ENCODE measurements at places on chromosomes 4 and X.

GRCh38 chr4:53716471-53717063 lies 125.3 kb upstream of the LNX1 start:
- DNase-seq, result no peak

DNA sequence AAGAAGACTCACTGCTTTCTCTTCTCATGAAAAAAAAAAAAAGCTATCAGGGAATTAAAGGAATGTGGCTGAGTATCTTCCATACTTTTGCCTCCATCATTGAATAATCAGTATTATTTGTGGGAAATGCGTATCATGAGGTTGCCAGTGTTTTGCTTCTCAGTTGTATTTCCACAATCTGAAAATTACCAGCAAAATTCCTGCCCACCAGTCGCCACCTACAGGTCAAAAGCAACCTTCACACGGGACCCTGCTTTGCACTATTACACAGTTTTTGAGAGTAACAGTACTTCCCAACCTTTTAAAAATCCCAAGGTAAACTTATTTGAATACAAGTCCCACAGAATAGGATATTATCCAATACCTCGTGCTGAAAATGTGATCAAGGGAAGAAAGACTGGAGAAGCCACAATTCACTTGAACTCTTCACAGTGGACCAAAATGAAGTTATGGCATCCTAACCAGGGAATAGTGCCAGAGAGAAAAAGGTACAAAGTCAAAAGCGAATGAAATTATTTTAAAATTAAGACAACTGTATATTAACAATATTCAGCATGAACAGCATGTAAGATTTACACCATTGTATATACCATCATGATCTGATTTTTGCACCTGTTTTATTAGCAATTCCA lies 30.4 kb downstream of the PGRMC1 start:
- DNase-seq, result no peak

DNA sequence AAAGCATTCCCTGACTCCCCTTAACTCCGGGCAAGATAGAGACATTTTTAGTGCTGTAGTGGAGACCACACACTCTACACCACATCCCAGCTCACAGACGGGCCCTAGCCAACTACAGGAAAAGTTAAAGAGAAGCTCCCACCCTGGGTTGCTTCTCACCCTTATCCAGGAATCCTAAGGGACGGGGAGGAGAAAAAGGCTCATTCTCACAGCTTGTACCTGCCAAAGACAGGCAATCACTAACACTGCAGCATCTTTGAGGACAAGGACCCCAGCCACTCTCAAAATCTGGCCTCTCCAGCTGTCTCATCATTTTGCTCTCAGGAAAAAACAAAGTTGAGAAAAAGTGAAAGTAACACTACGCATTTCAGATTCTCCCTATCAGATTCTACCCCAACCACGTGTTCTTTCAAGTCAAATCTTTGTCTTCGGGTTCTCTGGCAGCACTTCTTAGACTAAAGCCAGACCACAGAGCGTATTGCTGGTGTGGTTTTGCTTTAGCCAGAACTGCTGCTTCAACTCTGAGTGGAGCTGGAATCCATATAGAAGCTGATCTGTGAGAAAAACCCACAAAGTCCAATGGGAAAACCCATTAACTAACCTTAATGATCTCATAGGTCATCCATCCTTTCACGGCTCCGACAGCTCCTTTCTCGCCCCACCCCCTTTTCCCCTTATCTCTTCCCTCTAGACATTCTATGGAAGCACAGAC lies 605.9 kb upstream of the DIPK2B start:
- no peak for DNase-seq

- DNase-seq, result no peak
Measured at GRCh38 chrX:2756548-2756947, 4.7 kb downstream of the XG start.

DNA sequence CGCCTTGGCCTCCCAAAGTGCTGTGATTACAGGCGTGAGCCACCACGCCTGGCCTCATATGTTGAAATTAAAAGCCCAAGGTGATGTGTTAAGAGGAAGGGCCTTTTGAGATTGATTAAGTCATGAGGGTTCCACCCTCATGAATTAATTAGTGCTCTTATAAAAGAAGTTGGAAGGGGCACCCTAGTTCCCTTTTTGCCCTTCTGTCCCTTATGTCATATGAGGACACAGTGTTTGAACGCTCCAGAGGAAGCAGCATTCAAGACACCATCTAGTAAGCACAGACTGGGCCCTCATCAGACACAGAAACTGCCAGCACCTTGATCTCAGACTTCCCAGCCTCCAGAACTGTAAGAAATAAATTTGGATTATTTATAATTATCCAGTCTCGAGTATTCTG lies 5.1 kb upstream of the APLN start:
- DNase-seq, result no peak

DNA sequence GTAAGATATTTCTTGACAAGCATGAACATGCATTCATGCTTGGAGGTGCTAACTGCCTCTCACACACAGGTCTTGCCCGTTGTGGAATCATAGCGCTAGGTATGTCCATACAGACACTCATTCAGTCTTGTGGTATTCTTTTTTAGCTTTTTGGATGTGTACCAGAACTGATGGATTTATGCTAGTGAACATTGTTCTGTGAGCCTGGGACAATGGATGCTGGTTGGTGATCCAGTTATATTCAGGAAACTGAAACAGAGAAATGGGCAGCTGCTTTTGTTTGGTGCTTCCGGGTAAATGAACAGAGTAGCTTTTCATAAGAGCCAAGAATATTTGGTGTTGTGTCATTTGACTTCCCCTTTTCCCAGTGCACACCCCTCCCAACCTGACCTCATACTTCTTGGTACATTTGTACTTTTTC lies 78.9 kb upstream of the SLC4A4 start:
- no peak for DNase-seq

DNA sequence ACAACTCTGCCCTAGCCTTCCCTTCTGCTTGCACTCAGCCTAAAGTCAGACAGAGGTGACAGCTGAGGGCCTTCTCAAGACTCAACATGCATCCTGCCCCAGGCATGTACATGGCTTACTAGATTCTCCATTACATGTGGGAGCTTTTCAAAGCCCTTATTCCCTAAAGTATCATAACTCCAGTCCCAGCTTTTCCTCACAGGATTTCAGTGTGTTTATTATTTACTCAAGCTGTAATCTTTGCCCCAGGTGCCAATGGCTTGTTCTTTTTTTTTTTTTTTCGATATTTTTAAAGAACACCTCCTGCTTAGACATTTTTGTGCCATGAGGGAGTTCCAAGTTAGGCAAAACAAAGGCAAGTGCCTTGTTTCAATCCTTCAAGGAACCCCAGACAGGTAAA lies 154.0 kb upstream of the RADX start:
- DNase-seq, result no peak

DNA sequence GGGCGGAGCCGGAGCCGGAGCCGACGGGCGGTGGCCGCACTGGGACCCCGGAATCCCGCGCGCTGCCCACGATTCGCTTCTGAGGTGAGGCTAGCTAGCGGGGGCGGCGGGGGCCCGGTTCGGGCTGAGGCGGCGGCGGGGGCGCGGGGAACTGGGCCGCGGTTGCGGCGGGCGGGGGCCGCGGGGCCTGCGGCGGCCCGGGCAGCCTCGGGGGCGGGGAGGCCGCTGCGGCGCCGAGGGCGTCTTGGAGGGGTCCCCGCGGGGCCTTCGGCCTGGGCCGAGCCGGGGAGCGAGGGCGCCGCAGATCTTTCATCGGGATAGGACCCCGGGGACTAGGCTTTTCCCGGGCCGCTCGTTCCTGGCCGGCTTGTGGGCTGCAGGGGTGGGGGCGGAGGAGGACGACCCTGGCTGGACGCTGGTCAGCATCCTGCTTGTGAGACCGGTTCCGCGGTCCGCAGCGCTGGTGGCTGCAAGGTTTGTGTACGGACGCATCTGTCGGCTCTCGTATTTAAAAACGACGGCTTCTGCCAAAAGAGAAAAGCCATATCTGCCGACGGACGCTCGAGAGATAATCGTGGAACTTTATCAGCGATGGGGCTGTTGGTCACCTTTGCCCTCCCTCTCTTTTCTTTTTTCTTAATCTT lies 419 bp downstream of the ADD1 start:
- no peak for DNase-seq

DNA sequence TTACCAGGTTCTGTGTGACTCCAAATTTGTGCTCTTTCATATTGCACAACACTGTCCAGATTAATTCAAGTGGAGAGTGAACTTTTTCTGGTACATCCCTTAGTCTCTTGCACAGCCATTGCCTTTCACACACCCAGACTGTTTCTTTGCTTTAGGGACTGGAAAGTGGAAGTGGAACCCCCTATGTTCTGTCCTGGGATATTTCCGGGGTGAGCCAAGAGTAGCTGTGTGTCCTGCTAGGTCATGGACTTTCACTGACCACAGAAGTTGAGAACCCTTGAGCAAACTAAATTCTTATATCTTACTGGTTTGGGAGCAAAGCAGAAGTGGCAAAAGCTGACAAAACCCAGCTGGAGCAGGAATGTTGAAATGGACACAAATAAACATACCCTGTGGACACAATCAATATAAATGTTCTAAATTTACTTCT lies 10.3 kb upstream of the VSIG4 start:
- DNase-seq, result no peak

GRCh38 chrX:8984231-8984630 lies 49.7 kb downstream of the FAM9B start:
- DNase-seq, result no peak

GRCh38 chrX:33725535-33726210 lies 406.4 kb downstream of the FAM47A start:
- no peak for DNase-seq

DNA sequence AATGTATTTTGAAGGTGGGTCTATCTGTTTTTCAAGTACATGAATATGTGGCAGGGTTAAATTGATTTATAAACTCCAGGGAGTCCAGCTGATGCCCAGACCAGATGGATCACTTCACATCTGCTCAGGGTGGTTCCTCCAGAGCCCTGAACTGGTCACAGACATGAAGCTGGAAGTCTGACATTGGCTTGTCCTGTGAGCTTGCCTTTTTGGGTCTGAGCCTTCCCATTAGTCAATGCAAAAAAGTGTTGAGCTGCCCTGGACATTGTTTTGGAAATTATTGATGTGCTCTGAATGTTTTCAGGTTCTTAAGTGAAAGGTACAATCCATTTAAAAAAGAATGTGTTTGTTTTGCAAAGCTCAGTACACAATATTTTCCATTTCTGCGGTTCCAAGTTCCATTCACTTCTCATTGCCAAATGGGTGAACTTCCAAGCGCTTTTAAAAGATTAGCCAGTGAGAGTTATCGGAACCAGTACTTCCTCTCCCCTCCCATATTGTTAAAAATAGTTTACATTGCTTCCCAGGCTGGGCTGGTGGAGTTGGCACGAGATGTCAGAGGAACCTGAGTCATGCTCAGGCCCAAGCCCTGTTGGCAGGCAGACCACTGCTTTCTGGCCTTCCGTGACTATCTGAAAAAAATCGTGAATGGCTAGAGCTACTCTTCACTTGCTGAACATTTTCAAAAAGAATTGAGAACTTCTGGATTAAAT lies 52.1 kb downstream of the PDGFRA start:
- no peak for DNase-seq

DNA sequence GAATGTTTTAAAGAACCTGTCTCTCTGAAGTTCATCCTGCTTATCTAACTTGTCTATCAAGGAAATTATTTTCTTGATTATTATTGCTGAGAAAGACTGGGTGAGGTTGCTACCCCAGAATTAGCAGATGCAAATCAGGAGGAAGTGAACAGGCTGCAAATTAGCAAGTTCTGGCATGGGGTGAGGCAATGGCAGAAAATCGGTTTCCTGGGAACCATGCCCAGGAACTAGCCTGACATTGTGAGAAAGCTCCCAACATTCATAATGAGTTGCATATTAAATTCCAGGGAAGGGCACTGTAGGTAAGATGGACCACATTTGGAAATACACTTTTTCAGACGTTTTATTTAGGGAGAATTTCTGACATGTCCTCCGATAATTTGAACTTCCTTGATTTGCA lies 11.6 kb downstream of the ARSF start:
- DNase-seq, result peak; percentile 13

- DNase-seq, result no peak
Measured at GRCh38 chr4:14303856-14304255, 676.3 kb upstream of the BOD1L1 start.

DNA sequence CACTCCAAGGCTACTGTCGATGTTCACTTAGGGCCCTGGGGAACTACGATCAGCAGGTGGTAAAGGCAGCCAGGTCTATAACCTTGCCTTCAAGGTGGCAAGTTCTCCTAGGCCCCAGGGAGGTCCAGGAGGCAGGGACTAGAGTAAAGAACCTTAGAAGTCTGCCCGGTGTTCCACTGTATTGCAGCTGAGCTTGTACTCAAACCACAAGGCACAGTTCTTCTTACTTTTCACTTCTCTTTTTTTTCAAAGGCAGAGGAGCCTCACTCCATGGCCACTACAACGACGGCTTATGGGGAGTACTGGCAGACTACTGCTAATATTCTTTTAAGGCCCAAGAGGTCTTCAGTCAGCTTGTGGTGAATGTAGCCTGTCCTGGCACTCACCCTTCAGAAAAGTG lies 78.8 kb upstream of the GPR174 start:
- DNase-seq, result no peak

DNA sequence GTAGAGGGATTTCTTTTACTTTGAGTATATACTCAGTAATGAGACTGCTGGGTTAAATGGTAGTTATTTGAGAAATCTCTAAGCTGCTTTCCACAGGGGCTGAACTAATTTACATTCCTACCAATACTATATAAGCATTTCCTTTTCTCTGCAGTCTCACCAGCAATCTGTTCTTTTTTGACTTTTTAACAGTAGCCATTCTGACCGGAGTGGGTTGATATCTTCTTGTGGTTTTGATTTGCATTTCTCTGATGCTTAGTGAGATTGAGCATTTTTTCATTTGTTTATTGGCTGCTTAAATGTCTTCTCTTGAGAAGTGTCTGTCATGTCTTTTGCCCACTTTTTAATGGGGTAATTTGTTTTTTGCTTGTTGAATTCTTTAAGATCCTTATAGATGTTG lies 43.3 kb downstream of the SPCS3 start:
- DNase-seq, result no peak

DNA sequence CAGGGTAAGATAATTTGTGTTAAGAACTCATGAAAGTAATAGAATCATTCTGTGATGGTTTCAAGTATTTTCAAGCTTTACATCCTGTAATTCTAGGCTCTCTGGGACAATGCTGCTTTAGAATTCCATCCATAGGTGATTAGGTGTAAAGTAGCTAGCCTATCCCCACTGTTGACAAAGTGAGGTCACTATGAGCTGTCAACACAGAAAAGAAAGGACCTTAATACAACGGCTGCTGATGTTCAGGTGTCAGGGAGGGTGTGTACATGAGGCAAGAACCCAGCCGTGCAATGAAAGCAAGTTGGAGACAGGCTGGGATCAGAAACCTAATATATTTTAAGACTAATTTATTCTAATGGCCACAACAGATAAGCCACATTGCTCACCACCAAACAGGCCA lies 36.8 kb upstream of the SH3RF1 start:
- DNase-seq, result no peak

GRCh38 chr4:108172753-108173598 lies 4.2 kb upstream of the LEF1 start:
- peak; percentile 74 for DNase-seq

DNA sequence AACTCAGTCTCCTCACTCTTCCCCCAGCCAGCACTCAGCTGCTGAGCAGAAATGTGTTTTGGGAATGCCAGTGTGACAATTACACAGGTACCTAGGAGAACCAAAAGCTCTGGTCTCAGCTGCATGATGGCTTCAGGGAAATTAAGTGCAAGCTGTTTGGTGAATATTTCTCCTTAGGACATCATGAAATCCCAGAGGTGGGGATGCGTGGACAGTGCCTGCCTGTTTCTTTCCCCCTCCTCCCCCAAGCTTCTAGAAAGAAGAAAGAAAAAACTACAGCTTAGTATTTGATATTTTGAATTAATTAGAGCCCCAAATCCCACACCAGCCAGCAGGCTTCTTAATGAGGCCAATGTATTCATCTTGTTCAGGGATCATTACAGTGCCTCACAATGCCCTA lies 243.0 kb downstream of the IDS start:
- no peak for DNase-seq

GRCh38 chrX:150224676-150225075 lies 138.4 kb upstream of the MAMLD1 start:
- no peak for DNase-seq
